Stimulated activated CD4-positive, alpha-beta T cell treated with anti-CD3 and anti-CD28 coated beads, Interleukin-4, amount 100 ng/mL, for 1 hour (primary cell): ENCODE measurements at places on chromosomes 5 and 9.

DNA sequence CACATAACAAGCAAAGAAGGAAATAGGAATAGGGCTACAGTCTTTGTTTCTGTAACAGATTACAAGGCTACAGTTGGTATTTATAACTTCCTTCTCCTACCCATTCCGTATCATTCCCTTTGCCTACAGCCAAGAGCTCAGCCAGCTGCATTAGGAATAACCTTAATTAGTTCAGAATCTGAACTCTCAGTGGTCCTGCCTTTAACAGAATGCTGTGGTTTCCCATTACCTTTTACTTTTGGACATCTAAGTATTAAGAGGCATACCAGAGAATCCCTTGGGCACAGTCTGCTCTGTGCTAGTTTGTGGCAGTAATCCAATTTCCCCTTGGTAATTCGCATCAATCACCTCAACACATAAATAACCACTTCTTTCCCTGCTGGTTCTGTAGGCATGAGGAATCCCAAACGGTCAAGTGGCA, 44.2 kb downstream of the PKD2L2 start:
- DNase-seq, result no peak

- DNase-seq, result no peak
Measured at GRCh38 chr5:157063776-157064430, 5.0 kb upstream of the HAVCR1 start.

DNA sequence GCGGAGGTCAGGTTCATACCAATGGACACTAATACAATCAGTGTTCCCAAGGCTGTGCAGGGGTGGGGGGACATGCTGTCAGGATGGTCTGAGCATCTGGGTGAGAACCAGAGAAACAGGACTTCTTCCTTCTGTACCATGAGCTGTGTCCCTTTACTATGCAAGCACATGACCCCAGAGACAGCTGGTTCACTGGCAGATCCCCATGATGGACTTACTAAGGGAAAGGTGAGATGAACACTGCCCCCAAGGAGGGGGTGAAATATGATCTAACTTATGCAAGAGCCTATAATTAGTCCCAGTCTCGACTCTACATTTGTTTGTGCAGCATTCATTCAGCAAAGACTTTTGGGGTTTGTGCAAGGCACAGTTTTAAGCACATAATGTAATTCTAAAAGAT, 91.4 kb downstream of the LIFR start:
- DNase-seq, result no peak

DNA sequence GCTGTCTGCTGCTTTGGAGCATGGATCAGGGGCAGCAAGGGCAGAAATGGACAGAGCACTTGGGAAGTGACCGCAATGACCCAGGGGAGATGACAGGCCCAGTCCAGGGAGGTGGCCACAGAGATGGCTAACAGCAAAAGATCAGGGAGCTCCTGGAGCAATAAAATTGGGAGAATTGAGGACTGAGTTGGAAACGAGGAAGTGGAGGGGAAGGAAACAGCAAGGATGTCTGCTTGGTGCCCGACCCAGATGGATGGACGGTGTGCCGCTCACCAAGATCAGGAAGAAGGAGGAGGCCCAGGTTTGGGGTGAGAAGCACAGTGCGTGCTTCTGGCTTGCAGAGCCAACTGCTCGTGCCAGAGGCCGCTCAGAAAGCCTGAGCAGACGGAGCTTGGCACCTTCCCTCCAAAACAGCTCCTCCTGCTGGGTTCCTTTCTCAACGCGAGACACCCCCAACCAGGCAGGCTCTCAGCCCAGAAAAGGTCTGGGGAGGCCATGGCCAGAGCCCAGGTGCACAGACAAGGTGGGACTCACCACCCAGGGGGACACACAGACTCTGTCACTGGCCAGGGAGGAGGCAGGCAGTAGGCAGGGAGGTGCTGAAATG, 1.7 kb upstream of the SLC34A1 start:
- DNase-seq, result no peak

DNA sequence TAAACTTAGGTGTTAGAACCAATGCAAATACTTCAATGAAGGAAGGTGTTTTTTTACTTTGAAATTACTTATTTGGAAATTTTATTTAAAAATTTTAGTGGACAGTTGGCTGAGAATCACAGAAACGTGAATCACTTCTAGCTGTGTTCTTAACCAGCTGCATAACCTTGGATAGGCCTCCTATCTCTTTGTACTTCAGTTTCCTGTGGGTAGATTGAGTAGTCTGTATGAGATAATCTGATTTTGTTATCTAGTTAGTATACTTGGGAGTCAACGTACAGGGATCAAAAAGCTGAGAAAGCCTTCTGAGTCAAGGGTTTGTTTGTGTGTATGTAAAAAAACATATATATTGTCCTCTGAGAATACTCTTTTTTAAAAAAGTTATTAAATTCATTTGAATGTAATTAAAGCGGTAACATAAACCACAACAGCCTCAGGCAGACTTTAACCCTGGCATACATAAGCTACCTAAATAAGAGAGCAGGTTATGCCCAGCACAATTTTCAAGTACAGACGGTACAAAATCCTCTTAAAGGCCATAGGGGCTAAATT, 38.1 kb upstream of the ZCCHC7 start:
- no peak for DNase-seq

- DNase-seq, result no peak
Measured at GRCh38 chr5:69494452-69494851, 1.9 kb downstream of the OCLN start.

- DNase-seq, result no peak
Measured at GRCh38 chr5:131373265-131373664, 109.4 kb downstream of the CDC42SE2 start.
